ENCODE measurements at places on chromosomes 7 and 10.

- DNase-seq = no peak
Measured at GRCh38 chr7:19016140-19016539, 101.3 kb downstream of the TWIST1 start.

- no peak for DNase-seq
Measured at GRCh38 chr7:135672560-135673359, 10.4 kb downstream of the STMP1 start.

GRCh38 chr10:23275355-23275754 lies 69.2 kb downstream of the C10orf67 start:
- no peak for DNase-seq

DNA sequence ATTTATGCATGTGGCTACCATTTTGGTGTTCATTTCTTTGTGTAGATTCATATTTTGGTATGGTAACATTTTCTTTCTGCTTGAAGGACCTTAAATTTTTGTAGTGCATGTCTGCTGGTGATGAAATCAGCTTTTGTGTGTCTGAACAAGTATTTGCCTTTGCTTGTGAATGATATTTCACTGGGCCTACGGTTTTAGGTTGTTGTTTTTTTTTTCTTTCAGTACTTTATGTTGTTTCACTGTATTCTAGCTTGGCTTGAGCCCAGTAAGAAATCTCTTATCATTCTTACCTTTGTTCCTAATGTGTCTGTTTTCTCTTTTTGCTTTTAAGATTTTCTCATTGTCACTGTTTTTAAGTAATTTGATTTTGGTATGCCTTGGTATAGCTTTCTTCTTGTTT lies 31.9 kb downstream of the SAMD8 start:
- no peak for DNase-seq
